ENCODE measurements at places on chromosomes 16 and 17.

- no peak for DNase-seq
These were observed 806 bp downstream of the TBX21 start for GRCh38 chr17:47733674-47734410.

- no peak for DNase-seq
These were observed 4.8 kb upstream of the GOSR1 start for GRCh38 chr17:30472238-30472890.

DNA sequence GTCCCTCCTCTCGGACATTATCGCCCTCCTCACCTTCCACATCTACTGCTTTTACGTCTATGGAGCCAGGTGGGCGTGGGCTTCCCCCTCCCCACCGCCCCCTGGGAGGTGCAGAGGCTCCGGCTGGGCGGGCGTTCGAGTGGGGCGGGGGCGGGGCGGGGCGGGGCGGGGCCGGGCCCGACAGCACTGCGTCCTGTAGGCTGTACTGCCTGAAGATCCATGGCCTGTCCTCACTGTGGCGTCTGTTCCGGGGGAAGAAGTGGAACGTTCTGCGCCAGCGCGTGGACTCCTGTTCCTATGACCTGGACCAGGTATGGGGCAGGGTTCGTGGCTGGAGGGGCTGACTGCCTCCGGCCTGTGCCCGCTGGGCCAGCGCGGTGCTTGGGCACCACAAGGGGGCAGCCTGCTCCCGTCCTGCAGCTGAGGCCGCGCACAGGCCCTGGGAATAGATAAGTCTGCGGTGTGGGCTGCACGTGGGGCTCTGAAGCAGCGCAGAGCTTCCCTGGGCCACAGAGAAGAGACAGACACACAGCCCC, 9.2 kb downstream of the PIGQ start:
- no peak for DNase-seq

DNA sequence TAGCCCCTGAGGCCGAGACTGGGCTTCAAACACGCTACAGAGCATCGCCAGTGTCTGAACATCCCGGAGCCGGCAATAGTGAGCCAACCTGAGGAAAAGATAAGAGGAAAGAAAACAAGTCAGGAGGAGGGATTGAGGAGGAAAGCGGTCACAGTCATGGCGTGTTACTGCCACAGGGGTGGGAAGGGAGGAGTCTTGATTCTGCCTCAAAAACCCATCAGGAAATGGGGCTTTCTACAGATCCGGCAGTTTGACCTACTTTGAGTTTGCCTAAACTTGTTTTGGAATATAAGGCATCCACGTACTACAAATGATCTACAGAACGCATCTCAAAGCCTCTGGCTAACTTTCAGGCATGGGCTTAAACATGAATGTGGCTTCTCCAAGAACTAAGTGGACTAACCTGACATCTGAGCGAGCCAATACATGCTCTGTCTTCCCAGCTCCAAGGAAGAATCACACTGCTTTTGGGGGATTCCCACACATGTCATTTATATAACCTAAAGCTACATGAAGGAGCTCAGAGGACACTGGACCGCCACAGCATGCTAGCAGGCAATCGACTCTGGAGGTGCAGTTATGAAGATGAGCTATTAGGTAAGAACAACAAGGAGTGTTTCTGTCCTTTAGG, 96.6 kb downstream of the WDR59 start:
- peak; percentile 36 for DNase-seq

DNA sequence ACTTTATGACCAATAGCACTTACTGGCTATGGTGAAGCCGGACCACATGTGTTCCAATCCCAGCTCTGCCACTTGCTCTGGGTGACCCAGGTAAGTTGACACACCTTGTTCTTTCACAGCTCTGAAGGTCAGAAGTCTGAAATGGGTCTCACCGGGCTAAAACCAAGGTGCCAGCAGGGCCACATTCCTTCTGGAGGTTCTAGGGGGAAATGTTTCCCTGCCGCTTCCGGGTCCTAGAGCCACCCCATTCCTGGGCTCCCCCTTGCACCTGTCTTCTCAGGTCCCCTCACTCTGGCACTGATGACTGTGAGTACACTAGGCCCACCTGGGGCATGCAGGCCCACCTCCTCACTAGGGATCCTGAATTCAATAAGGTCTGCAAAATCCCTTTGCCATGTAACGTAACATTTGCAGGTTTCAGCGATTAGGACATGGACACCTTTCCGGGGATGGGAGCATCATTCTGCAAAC, 11.4 kb downstream of the USP7 start:
- DNase-seq: no peak

GRCh38 chr17:78821961-78822360, 18.7 kb downstream of the USP36 start:
- no peak for DNase-seq

- DNase-seq: no peak
These were observed 372.5 kb upstream of the CDH8 start for GRCh38 chr16:62408760-62409159.

DNA sequence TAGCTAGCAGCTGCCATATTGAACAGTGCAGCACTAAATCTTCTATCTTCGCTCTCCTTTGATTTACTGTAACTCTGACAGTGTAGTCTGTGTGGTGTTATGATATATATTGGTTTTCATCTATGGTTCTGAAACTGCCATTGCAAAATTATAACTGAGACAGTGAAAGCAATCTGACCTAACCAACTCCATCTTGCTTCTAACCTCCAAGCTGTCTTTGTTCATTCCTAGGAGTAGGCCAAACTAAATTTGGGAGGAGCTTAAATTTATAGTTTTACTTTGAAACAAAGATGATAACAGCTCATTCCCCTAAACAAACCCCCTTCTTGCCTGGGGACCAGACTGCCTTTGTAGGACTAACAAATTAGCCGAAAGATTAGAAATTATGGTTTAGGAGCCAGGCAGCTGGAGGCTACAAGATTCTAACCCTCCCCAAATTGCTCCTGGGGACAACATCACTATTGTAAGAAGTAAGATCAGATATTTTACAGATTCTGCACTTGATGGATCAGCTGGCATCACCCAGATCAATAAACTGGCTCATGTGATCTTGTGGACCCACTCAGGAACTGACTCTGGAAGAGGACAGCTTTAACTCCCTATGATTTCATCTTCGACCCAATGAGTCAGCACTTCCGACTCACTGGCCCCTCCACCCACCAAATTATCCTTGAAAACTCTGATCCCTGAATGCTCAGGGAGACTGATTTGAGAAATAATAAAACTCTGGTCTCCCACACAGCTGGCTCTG, 47.0 kb upstream of the FBXO47 start:
- DNase-seq: no peak

GRCh38 chr16:55568207-55568606, 1.7 kb downstream of the CAPNS2 start:
- no peak for DNase-seq

DNA sequence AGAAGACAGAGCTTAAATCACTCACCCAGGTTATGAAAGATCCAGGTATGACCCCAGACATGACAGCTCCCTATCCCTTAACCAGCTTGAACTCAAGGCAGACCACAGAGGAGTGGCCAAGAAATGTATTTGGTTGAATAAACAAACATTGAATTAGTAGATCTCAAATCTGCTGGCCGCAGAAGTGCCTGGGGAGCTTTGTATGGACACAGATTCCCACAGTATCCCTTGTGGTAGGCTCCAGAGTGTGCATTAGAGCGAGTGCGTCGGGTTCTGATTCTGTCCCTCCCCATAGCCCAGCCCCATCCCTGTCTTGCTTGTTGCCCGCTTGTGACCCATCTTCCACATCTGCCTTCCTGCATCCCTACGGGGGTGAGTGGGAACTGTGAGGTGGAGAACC, 118.8 kb upstream of the FOXF1 start:
- DNase-seq: no peak

- no peak for DNase-seq
These were observed 5.8 kb upstream of the TNRC6A start for GRCh38 chr16:24723663-24724062.
